ENCODE measurements at places on chromosomes 2 and 18.
A peak's percentile ranks its signal among the peaks of the same experiment; 100 is the strongest.

GRCh38 chr18:27746241-27746640, 430.7 kb downstream of the CDH2 start:
- peaks cover 9% of the 10 kb centered on the region for H3K4me1 ChIP-seq
- no peaks in the 10 kb centered on the region for H3K27me3 ChIP-seq
- H3K27ac ChIP-seq = no peak overlapping the region
- no peaks in the 10 kb centered on the region for H3K36me3 ChIP-seq

DNA sequence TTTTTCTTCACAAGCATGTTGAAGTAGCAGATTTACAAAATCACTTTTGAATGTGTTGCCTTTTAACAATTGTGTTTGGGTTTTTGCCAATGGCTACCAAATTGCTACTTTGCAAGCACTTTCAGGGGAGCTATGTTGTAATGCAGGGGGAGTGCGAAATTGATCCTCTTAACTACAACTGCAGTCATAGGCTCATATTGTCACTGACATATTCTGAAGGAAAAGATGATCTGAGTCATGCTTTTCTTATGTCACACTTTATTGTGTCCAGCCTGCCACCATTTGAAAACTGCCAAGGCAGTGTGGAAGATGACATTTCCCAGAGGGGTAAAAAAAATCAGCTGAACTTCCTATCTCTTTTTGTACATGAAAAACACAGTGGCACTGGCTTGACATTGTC, 74.9 kb downstream of the GPD2 start:
- peaks cover 11% of the 10 kb centered on the region for H3K4me1 ChIP-seq
- DNase-seq = no peak
- H3K4me3 ChIP-seq = no peak overlapping the region
- H3K36me3 ChIP-seq = peaks cover 16% of the 10 kb centered on the region
- H3K27me3 ChIP-seq = no peaks in the 10 kb centered on the region

DNA sequence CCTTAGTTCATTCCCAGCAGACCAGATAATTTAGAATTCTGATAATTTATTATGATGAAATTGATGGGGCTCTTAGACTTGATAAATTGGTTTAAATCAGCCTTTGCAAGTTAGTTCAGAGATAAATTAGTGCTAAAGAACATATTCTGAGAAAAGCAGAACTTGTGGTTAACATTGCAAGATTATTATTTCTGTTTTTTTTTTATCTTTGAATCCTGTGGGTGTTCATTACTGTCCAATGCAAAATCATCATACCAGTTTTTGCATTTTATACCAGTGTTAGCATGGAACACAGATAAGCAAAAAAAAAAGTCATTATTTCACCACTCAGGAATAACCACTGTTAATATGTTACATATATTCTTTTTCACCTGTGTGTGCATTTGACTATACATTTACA, 9.1 kb downstream of the SEPTIN2 start:
- no peaks in the 10 kb centered on the region for H3K27me3 ChIP-seq
- H3K36me3 ChIP-seq = peaks cover 19% of the 10 kb centered on the region
- H3K4me3 ChIP-seq = no peak overlapping the region
- peak overlapping the region; percentile 77 for H3K27ac ChIP-seq
- DNase-seq = no peak

DNA sequence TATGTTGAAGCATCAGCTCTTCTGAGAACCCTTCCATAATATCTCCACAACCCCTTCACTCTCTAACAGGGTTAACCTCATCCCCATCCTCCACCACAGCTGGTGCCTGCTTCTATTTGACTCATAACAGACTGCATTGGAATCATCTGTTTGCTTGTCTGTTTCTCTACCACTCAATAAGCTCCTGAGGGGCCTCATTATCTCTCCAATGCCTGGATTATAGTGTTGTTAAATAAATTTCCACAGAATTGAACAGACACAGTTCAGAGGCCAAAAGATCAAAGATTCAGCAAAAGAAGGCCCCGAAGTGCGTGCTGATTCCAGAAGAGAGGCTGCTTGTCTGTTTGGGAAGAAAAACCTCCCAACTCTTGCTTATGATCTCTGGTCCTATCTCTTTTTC, 33.7 kb upstream of the FAM98A start:
- peaks cover 4% of the 10 kb centered on the region for H3K27me3 ChIP-seq
- H3K4me1 ChIP-seq = no peaks in the 10 kb centered on the region
- H3K27ac ChIP-seq = no peak overlapping the region
- no peaks in the 10 kb centered on the region for H3K36me3 ChIP-seq

DNA sequence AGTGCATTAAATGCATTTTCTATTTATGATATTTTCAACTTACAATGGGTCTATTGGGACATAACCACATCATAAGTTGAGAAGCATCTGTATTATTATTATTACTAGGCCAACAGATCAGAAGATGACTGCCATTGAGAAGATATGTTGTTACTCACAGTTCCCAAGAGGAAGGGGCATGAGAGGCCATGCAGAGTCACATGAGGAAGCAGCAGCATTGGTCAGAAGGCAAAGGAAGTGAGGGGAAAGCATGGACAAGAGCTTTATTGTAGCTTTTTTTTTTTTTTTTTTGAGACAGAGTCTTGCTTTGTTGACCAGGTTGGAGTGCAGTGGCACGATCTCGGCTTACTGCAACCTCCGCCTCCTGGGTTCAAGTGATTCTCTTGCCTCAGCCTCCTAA, 66.2 kb upstream of the LCLAT1 start:
- H3K36me3 ChIP-seq = no peaks in the 10 kb centered on the region
- H3K27ac ChIP-seq = no peak overlapping the region
- no peaks in the 10 kb centered on the region for H3K4me1 ChIP-seq

DNA sequence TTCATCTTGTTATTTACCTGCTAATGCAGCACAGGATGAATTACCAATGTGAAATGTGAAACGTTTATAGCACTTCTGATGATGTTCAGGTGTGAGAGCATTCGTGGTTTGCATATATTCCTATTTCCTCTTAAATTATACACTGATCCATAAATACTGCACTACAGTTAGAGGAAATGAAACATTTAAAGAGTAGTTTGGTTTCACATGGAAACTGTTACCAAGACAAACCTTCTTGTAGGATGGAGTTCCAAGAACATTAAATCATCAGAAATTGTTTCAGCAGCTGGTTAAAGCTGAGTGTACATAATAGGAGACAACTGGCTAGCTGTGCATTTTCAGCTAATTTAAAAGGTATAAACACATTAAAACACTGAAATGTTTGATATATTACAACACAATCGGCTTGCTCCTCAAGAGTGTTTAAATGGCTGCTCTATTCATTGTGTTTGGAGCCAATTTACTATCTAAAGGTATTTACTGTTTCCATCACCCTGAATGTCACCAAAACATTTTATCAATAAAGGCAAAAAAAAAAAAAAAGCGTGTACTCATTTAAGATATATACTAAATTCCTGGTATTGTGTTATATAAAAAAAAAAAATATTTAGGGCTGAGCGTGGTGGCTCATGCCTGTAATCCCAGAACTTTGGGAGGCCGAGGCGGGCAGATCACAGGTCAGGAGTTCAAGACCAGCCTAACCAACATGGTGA, 100.6 kb downstream of the DYM start:
- H3K36me3 ChIP-seq = peaks cover 2% of the 10 kb centered on the region
- no peak for DNase-seq
- H3K4me1 ChIP-seq = peaks cover 19% of the 10 kb centered on the region
- H3K27me3 ChIP-seq = no peaks in the 10 kb centered on the region

- no peak for DNase-seq
- peaks cover 42% of the 10 kb centered on the region for H3K4me1 ChIP-seq
- no peaks in the 10 kb centered on the region for H3K27me3 ChIP-seq
- H3K4me3 ChIP-seq = no peak overlapping the region
Measured at GRCh38 chr18:44700652-44701051, 20.0 kb downstream of the SETBP1 start.

- H3K4me3 ChIP-seq = no peak overlapping the region
- H3K4me1 ChIP-seq = peaks cover 25% of the 10 kb centered on the region
- no peaks in the 10 kb centered on the region for H3K36me3 ChIP-seq
- H3K27me3 ChIP-seq = no peaks in the 10 kb centered on the region
- no peak overlapping the region for H3K27ac ChIP-seq
Measured at GRCh38 chr2:235573331-235574221, 79.7 kb downstream of the AGAP1 start.

GRCh38 chr18:58847383-58848071, 17.1 kb upstream of the ZNF532 start:
- peak overlapping the region; percentile 54 for H3K27ac ChIP-seq
- H3K4me3 ChIP-seq = peak overlapping the region; percentile 37
- H3K27me3 ChIP-seq = no peaks in the 10 kb centered on the region
- no peaks in the 10 kb centered on the region for H3K36me3 ChIP-seq
- DNase-seq = no peak
- peaks cover 83% of the 10 kb centered on the region for H3K4me1 ChIP-seq

- H3K4me3 ChIP-seq = no peak overlapping the region
- peaks cover 23% of the 10 kb centered on the region for H3K4me1 ChIP-seq
- H3K27ac ChIP-seq = no peak overlapping the region
- H3K36me3 ChIP-seq = no peaks in the 10 kb centered on the region
Measured at GRCh38 chr2:108383146-108383830, 5.5 kb downstream of the SULT1C4 start.

DNA sequence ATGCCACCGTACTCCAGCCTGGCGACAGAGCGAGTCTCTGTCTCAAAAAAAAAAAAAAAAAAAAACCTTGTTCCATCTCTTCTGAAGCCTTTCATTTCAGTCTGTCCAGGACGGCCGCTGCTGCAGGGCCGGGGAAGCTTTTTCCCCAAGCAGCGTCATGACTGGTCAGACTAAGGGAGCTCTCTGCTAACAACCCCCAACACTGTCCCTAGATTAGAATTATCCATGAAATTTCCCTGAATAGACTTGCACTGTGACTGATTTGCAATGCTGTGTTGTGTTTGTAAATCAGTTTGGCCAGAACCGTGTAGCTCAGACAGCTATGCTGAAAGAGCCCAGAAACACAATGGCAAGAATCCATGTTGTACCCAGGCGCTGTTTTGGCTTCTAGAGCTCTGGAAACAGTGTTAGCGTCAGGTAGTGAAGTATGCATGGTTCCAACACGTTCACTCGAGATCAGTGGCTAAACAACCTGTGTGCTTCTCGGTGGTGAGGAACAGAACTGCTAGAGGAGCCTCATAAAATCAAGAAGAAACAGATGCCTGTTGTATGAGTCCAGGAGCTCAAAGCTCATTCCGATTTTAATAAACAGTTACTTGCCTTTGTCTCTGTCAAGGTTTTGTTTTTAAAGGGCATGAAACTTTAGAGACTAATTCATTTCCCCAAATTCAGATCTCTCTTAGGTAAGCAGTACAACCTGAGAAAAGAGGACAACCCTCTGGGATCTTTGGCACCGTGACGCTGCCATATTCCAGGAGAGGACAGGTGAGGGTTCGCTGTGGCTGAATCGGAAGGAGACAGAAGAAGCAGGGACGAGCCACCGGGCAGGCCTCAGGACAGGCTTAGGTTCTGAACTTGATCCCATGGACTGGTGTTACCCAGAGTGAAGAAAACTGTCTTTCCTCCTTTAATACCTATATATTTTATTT, 43.5 kb downstream of the GORASP2 start:
- H3K4me3 ChIP-seq = peak overlapping the region; percentile 57
- DNase-seq = no peak
- peaks cover 17% of the 10 kb centered on the region for H3K4me1 ChIP-seq

GRCh38 chr2:69200107-69200520, 186.9 kb downstream of the GFPT1 start:
- peaks cover 13% of the 10 kb centered on the region for H3K4me1 ChIP-seq
- H3K27ac ChIP-seq = no peak overlapping the region
- H3K36me3 ChIP-seq = peaks cover 37% of the 10 kb centered on the region
- no peak for DNase-seq
- H3K27me3 ChIP-seq = no peaks in the 10 kb centered on the region

DNA sequence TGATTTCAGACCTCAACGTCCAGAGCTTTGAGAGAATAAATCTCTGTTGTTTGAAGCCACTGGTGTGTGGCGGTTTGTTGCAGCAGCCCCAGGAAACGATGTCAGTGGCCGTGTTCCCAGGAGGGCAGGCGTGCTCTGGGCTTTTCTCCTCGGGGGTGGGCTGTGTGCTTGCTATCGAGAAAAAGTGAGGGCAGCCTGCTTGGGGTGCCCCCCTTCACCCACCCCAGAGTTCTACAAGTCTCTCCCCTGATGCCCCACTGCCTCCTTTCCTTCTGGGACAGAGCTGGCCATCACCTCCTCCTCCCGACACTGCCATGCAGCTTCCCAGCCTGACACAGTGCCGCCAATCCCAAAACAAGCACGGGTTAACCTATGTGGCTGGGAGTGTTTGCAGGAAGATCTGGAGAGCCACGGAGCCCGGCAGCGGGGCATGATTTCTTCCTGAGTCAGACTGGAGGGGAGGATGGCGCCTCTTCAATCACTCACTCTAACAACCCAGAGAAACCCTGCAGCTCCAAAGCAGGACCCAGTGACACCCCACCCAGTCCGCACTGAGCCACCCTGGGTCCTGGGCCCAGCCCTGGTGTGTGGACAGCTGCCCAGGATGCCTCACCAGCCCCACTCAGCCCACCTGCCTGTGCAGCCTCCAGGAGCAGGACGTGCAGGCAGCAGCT, 213.7 kb upstream of the RAB6C start:
- DNase-seq = no peak
- H3K4me1 ChIP-seq = no peaks in the 10 kb centered on the region
- H3K4me3 ChIP-seq = no peak overlapping the region
- H3K36me3 ChIP-seq = no peaks in the 10 kb centered on the region
- H3K27me3 ChIP-seq = peaks cover 25% of the 10 kb centered on the region
- H3K27ac ChIP-seq = no peak overlapping the region

DNA sequence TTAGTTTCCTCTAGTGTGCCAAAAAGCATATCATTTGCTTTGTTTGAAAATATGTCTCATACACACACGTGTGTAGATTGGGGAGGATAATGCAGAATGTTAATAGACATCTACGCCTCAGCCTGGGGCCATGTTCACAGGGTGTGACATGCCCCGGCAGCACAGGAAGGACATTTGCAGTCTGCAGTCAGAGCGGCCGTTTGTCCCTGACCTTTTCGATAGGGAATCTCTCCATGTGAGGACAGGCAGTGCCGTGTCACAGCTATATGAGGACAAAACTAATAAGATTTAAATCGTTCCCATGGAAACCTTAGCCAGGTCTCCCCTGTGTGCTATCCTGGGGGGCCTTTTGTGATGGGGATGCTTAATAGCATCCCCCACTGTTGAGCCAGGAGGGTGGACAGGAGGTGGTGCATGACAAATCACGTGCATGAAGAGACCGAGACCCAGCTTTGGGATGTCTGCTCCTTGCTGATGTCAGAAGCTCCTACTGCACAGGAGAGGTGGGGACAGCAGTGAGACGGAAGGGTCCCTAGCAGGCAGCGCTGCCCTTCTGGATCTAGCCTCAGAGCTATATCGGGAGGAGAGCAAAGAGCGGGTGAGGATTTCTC, 100.6 kb downstream of the RNF144A start:
- no peak for DNase-seq
- no peak overlapping the region for H3K27ac ChIP-seq
- H3K4me1 ChIP-seq = peaks cover 31% of the 10 kb centered on the region
- peaks cover 4% of the 10 kb centered on the region for H3K36me3 ChIP-seq
- no peak overlapping the region for H3K4me3 ChIP-seq

- DNase-seq = no peak
- H3K4me3 ChIP-seq = no peak overlapping the region
- no peaks in the 10 kb centered on the region for H3K36me3 ChIP-seq
- no peaks in the 10 kb centered on the region for H3K27me3 ChIP-seq
- H3K4me1 ChIP-seq = no peaks in the 10 kb centered on the region
- no peak overlapping the region for H3K27ac ChIP-seq
Measured at GRCh38 chr2:115396579-115396978, 954.1 kb downstream of the DPP10 start.

Data from chondrocyte (in vitro differentiated cells).